Glutamatergic neuron (in vitro differentiated cells): ENCODE measurements at places on chromosomes 11 and 22.

GRCh38 chr11:16184588-16184987 lies 171.8 kb downstream of the SOX6 start:
- DNase-seq: no peak

DNA sequence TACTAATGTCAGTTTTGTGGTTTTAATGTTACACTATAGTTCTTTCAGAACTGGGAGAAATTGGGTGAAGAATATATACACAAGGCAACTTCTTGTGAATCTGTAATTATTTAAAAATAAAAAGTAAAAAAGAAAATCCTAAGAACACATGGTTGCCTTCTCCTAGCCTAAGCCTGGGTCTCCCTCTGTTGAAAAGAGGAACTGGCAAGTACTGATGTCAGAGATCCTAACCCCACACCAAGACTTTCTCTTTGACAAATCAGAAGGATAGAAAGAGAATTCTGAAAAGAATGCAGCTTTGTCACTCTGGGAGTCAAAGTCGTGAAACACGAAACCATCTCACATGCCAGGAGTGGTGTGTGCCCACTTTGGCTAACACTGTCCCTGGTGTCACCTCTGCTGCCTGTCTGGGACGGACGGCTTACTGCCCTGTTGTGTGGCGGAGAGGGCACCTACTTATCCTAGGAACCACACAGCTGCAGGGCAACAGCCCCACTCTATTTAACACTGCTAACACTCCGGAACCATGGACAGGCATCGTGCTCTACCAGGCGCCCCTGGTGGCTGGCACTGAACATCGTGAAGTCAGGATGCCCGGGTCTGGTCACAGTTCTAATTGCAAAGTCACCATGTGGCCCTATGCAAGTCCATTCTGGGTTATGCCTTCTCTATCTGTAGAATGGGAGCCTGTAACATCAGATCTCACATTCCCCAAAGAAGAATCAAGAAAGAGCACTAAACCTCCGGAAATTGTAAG lies 108.7 kb upstream of the CD82 start:
- DNase-seq: no peak

GRCh38 chr11:78390809-78391208 lies 26.8 kb downstream of the GAB2 start:
- DNase-seq: no peak

GRCh38 chr11:47179655-47179991 lies 2.9 kb upstream of the ARFGAP2 start:
- DNase-seq: peak; percentile 67

GRCh38 chr11:73612601-73613140 lies 14.8 kb upstream of the FAM168A start:
- DNase-seq: no peak

- no peak for DNase-seq
Measured at GRCh38 chr11:127027789-127028188, 27.2 kb upstream of the KIRREL3 start.

DNA sequence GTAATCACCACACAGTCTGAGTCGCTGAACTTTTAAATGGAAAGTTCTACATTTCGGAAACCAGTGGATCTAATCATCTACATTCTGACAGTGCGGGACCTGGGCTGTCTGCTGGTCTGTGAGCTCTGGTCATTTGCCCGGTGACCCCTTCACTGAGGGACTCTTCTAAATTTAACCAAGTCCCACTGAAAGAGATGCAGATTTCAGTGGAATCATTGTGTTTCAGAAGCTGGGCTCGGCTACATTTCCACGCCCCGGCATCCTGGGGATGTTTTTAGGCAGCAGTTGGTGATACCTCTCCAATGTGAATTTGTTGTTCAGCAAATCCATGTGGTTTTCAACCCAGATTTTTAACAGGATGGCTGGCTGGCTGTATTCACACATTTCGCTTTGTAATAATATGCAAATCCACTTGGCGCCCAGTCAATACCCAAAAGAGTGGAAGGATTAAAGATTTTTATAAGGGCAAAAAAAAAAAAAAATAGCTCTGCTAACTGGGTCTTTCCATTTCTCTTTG lies 145.5 kb upstream of the RASSF10 start:
- no peak for DNase-seq

DNA sequence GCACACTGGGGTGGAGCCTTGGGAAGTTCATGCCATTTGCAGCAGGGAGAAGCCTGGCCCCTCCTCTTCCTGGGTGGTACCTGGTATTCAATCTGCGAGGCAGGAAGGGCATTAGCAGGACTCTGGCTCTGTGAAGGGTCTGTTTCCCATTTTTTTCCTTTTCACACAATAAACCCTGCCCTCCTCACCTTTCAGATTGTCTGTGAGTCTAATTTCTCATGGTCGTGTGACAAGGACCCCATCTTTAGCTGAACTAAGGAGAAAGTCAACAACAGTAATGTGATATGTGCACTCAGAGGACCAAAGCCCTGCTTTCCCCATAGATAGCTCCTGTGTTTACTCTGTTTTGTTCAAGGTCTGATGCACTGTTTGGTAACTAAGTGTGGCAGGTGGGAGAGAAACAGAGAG lies 26.6 kb upstream of the CASP4 start:
- no peak for DNase-seq

DNA sequence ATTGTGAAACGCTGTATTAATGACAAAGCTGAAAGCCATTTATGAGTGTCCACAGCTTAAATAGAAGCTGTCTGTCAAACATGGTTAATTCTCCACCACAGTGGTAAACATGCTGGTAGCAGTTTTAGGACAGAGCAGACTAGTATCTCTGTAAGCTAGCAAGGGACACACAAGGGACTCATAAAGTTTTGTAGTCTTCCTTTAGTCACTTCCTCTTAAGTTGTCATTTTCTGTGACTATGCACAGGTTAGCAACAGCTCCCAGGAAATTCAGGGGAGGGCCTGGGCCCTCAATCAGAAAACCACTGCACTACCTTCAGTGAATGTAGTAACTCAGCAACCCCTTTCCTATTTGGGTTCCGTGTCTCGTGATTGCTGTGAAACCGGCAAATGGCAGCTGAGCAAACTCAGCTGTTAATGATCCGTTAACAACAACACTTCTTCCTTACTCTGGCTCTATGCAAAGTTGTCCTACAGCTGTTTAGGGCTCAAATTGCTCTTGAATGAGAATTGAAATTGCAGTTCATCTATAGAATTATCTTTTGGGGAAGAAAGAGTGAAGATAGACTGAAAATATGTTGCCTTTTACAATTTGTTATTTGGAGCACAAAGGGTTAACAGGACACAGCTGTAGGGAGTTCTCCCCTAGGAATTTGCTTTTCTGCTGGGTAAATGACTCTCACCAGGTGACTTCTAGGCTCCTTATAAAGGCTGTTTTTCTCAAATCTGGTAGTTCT lies at the start of gene MMP26:
MMP26 (plus strand) TSS at position 731 of the 736 bp plus-strand sequence.
- DNase-seq: no peak

- DNase-seq: no peak
Measured at GRCh38 chr11:20114588-20114987, 45.7 kb downstream of the DBX1 start.

DNA sequence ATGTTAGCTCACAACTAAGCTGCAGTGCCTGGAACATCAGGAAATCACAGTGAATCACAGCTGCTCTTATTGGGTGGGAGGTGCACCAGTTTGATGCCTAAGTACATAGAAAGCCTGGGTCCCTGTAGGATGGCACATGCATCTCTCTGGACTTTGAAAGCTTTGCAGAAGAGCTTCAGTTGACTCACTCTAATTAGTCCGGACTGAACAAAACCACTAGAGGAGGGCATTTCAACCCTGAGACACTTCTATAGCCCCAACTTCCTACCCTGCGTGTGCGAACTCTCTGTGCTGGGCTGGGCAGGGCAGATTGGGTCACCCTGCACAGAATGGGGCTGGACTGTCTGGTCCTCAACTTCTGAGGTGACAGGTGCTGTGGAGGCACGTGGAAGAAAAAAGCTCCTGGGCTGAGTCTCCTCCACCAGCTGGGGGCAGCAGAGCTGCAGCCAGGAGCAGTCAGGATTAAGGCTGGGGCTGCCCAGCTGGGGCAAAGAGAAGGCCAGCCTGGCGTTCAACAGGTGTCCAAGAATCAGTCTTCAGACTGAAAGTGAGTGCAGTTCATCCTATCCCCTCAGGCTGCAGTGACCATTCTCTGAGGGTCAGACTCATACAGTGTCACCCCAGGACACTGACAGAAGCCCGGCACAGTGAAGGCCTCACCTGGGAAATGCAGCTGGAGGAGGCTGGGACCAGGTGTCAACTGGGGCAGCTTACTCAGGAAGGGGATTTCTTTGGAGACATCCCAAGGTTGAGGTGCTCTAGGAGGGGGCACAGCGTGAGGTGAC lies 22.1 kb downstream of the GGTLC2 start:
- peak; percentile 62 for DNase-seq

- no peak for DNase-seq
Measured at GRCh38 chr11:67647471-67647870, 3.1 kb downstream of the ACY3 start.

- DNase-seq: no peak
Measured at GRCh38 chr11:89458716-89459115, 32.5 kb downstream of the NOX4 start.

DNA sequence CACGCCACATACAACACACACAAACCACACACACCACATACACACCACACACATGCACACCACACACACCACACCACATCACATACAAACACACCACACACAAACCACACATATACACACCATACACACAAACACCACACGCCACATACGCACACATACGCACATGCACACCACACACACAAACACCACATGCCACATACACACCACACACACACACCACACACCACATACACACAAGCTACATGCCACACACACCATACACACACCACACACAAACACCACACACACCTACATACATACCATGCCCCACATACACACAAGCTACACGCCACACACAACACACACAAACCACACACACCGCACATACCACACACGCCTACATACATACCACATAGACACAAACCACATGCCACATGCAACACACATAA lies 15.7 kb upstream of the TH start:
- no peak for DNase-seq

DNA sequence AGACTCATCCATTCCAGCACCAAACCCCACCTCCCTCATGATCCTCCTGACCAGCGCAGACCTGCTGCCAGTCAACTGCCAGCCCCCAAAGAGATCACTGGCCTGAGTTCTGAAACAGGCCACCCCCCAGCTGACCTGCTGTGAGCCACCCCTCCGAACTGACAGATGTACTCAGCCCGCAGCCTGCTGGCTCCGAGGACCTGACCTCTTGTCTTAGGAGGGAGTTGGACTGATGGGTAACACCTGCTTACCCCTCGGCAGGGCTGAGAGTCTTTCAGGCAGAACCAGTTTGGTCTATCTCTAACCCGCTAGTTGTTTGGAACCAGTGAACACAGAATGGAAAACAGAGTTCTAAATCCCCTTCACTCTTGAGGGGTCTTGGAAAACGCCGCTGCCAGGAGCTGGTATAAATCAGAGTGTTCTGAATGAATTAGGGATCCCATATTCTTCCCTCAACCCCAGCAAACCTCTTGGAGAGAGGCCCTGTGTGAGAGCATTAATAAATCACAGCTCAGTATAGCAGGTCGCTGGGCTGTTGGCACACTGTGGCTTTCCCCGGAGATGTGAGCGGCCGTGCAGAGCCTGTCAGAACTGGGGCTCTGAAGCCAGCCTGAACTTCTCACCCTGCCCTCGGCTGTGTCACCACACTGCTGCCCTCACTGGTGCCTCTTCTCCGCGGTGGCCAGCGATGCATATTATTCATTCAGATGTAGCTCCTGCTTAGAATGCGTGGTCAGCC lies 165.1 kb upstream of the NCAM1 start:
- DNase-seq: no peak

DNA sequence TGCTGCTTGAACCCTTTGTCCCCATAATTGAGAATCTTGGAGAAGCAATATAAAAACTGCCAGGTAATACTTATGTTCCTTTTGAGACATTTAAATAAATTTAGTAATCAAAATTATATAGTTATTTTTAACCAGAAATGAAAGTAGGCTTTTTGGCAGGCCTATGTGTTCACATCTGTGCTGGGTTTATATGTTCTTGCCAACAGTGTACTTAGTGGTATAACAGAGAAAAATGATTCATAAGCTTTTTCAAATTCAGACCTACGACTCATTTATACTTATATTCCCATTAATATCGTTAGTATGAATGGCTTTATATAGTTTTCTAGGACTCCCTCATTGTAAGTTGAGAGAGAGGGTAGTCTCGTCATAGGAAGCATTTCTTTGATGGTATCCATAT lies 79.0 kb downstream of the DDX10 start:
- no peak for DNase-seq

GRCh38 chr11:60282286-60282685 lies 1.8 kb downstream of the MS4A4A start:
- no peak for DNase-seq

GRCh38 chr11:111986589-111986988 lies 38.6 kb upstream of the DLAT start:
- DNase-seq: no peak

DNA sequence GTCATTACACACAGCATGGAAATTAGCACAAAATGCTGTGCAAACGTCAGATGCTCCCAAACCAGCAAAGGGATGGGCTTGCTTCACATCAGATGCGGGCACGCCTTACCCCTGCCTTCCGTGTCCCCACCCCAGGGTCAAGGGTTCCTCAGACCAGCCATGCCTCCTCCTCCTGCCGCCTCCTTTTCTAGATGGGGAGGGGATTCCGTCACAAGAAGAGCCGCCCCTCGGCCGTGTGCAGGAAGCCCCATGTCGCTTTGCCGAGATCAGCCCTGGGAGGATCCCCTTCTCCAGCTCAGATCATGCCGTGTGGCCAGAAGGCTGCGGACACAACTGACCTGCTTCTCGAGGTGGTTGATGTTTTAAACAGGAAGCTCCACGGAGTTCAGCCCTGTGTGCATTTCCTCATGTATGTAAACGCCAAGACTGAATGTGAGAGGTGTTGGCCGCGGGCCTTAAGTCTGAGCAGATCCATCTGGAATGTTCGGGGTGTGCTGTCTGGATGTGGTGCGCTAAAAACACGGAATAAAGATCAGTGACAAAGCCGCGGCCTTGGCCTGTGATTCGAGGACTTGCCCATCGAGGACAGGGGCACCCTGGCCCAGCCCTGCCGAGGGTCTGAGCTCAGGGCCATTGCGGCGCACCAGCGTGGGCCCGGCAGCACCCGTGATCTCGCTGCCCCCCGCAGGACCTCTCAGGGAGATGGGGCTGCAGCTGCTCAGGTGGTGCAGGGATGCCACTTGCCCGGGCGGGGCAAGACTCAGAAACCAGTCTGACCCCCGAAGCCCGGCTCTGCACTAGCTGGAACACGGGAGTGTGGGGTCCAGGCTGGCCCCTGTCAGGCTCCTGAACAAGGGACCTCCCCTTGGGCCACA lies 412.9 kb downstream of the TBC1D22A start:
- DNase-seq: no peak

DNA sequence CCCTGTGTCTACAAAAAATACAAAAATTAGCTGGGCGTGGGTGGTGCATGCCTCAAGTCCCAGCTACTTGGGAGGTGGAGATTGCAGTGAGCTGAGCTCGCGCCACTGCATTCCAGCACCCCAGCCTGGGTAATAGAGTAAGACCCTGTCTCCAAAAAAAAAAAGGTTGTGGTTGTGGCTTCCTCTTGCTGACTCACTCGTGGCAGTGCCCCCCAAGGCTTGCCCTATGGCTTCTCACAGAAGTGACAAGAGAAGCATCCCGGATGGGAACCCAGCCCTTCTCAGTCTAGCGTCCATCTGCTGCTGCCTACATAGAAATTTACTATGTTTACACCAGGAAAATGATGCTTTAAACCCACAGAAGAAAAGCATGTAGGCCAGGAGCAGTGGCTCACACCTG lies 68.5 kb upstream of the PITPNB start:
- DNase-seq: no peak
